ENCODE measurements at places on chromosomes 6 and 20.

DNA sequence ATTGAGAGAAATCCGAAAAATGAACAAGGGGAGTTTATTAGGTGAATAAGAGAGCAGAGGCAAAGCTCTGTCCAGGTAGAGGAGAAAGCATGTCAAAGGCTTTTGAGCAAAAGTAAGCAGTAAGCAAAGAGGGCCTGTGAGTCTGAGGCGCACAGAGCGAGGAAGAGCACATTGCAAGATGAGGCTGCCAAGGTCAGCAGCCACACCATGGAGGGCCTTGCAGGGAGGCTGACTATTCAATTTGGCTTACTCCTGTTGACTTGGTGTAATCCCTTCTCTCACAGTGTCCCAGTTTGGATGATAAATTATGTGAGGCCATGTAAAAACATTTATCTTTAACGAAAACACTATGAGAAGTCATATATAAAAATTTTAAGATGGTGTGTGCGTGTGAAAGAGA is 32.4 kb downstream of the SESN1 start:
- DNase-seq = no peak

DNA sequence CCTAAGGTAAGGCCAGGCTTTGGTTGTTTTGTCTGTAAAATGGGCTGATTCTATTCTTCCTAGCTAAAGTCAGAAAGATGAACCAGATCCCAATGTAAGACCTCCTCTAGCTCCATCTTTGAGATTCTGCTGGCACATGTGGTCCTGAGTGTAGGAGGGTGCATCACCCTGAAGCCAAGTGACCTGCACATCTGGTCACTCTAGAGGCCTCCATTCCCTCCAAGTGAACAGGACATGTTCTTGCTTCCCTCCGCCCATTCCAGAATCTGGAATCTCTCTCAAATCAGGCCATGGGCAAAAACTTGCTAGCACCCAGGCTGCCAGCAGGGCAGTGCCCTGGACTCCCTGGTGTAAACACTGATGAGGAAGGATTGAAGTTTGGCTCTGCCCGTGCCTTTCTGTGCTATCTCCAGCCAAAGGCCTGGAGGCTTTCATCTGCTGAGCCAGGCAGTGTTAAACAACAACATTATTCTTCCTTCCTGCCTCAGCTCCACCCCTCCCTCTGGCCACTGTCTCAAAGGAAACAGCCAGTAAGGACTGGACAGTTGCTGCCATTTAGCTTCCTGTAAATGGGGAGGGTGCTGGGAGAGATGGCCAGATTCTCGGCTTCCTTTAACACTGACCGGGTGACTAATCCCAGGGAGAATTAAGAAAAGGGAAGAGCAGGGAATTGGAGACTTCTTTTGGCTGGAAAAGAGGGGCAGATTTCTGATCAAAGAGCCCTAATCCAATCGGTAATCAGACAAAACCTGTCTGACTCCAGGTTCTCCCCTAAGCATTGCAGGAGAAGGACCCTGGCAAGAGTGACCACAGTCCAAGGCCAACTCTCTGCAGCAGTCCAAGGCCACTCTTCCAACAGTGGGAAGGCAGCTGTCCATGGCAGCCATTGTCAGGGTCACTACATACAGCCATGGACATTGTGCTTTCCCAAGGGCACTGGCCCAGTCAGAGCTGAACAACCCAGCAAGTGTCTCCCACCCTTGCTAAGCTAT is 19.5 kb upstream of the ADGRF1 start:
- DNase-seq = no peak

DNA sequence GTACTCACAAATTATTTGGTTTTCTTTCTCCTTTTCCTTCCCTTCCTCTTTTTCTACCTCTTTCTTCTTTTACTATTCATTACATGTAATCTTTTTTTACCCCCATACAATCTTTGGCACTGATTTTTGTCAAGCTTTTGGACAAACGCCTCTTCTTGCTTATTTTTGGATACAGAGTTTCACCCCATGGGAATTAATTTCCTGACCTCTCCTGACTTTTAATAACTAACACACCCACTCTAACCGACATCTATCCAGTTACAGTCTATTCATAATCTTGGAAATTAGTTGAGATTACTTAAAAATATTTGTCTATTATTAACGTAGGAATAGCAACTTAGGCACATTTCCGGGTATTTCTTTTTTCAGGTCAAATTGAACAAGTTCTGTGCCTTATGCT is 101.2 kb downstream of the HDGFL1 start:
- no peak for DNase-seq

GRCh38 chr20:47150403-47151152 is 205.9 kb downstream of the ZMYND8 start:
- DNase-seq = no peak

GRCh38 chr20:38934530-38934929 is 8.3 kb downstream of the FAM83D start:
- no peak for DNase-seq

GRCh38 chr6:50555982-50556381 is 157.3 kb upstream of the TFAP2D start:
- no peak for DNase-seq

- DNase-seq = no peak
Measured at GRCh38 chr6:13395272-13396237, 67.2 kb upstream of the TBC1D7 start.

DNA sequence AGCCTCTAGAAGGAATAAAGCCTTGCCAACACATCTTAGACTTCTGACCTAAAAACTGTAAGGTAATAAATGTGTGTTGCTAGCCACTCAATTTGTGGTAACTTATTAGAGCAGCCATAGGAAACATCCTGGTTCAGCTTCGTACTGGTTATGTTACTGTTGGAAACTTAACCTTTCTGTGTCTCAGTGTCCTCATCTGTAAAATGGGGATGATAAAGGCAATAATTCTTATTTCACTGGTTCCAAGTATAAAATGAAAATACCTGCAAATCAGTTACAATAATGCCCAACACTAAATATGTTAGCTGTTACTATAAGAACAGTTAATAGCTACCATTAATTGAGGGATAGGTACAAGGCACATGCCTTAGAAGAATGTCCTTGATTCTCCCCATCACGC is 14.3 kb upstream of the RBPJL start:
- no peak for DNase-seq

GRCh38 chr6:166589337-166589731 is 2.9 kb upstream of the RAMACL start:
- no peak for DNase-seq

DNA sequence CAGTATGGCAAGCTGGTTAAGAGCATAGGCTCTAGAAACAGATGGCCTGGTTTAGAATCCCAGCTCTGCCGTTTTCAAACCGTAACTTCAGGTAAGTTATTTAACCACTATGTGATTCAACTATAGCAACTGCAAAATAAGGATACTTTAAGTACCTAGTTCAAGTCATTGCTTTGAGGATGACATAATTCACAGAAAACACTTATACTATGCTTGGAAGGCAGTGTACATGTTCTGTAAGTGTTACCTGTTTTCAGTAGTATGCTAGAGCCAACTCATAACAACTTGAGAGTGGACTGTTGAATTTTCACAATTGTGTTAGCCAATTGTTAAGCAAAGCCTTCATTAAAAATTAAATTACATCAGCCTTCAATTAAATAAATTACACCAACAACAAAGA is 134.8 kb upstream of the BEND6 start:
- DNase-seq = no peak

GRCh38 chr6:84123186-84123585 is 89.6 kb downstream of the MRAP2 start:
- DNase-seq = no peak

DNA sequence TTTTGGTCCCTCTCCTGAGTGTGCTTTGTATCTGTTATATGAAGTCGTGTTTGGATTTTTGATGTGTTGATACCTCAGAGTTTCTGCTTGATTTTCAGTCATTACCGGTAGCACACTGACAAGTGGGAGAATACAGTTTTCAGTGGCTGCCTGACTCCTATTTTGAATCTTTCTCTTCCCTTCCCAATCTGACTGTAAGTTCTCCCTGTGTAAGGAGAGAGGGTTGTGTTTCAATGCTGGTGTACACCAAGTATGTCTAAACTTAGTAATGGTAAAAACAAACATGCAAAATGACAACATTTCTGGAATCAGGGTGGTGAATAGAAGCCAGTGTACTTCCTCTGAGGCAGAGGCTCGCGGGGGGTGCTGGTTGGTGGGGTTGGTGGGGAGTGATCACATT is 103.4 kb downstream of the HIVEP1 start:
- no peak for DNase-seq

DNA sequence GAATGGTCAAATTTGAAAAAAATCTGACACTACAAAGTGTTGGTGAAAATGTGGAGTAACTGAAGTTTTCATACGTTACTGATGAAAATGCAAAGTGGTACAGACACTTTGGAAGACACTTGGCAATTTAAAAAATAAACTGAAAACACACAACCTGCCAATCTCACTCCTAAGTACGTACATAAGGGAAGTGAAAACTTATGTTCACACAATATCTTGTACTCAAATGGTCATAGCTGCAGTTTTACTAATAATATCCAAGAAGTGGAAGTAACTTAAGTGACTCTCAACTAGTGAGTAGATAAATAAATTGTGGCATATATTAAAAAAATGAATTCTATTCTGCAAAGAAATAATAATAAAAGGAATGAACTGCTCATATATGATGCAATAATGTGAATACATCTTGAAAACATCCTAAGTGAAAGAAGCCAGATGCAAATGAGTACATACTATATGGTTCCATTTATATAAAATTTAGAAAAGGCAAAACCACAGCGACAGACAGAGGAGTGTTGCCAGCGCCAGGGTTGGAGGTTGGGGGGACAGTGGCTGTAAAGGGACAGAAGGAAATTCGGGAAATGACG is 198.2 kb downstream of the ERMARD start:
- DNase-seq = no peak

GRCh38 chr20:54127855-54128574 is 45.8 kb downstream of the CYP24A1 start:
- no peak for DNase-seq

GRCh38 chr6:34970957-34971356 is 81.9 kb downstream of the ANKS1A start:
- no peak for DNase-seq

GRCh38 chr6:25175196-25175595 is 104.0 kb upstream of the CARMIL1 start:
- DNase-seq = no peak
